ENCODE measurements at places on chromosomes 2 and 18.

DNA sequence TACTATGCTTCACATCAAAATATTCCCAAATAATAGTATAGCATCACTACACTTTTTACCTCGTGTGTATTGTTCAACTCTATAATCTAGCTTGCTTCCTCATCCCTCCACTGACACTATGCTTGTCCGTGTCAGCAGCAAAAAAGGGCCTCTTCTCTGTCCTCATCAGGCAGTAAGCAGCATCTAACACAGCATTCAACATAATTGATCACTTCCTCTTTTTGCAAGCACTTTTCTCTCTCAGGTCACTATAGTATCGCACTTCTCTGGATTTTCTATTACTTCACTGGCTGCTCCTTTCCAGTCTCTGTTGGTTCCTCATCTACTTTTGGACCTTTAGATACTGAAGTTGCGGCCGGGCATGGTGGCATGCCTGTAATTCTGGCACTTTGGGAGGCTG, 64.9 kb upstream of the ZSWIM2 start:
- DNase-seq = no peak

- DNase-seq = no peak
These were observed 50.5 kb downstream of the SEPTIN10 start for GRCh38 chr2:109563288-109563687.

GRCh38 chr2:121382744-121383143, 97.7 kb upstream of the TFCP2L1 start:
- no peak for DNase-seq

DNA sequence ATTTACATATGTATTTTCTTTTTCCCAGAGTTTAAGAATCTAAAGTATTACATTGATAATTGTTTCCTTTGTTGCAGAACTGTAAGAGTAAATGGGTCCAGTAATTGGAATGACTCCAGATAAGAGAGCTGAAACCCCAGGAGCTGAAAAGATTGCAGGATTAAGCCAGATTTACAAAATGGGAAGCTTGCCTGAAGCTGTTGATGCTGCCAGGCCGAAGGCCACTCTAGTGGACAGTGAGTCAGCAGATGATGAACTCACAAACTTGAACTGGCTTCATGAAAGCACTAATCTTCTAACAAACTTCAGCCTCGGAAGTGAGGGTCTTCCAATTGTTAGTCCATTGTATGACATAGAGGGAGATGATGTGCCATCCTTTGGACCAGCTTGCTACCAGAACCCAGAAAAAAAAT, 183.8 kb upstream of the STON1 start:
- peak; percentile 69 for DNase-seq

GRCh38 chr18:10215446-10215845, 239.0 kb upstream of the APCDD1 start:
- no peak for DNase-seq

DNA sequence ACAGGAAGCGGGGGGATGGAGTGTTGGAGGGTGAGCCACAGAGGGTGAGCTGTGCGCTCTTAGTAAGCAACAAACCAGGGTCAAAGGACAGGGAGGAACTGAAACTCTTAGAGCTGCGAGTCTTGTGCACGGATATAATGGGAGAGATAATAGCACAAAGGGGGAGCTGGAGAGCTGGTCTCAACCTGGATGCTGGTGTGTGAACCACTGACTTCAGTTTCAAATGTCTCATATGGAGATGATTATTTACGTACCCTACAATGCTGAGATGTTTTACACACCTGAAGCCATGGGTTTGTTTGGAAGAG, 35.9 kb downstream of the PTGR3 start:
- DNase-seq = no peak

DNA sequence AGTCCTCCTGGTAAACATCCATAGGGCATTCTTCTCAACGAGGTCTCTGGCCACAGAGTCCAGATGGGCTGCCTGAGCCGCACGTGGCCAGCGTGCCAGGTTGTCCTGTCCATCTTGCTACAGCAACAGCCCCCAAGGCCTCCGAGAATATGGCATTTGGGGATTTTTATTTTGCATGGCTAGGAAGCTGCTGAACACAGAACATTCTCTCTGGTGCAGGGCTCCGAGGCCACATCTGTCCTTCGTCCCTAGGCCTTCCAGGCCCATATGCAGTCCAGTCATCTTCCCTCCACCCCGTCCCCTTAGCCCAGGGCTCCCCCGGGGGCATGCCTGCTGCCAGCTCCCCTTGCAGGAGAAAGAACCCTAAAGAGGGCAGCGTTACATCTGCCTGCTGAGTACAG, 2.3 kb downstream of the HDAC4 start:
- DNase-seq = no peak

DNA sequence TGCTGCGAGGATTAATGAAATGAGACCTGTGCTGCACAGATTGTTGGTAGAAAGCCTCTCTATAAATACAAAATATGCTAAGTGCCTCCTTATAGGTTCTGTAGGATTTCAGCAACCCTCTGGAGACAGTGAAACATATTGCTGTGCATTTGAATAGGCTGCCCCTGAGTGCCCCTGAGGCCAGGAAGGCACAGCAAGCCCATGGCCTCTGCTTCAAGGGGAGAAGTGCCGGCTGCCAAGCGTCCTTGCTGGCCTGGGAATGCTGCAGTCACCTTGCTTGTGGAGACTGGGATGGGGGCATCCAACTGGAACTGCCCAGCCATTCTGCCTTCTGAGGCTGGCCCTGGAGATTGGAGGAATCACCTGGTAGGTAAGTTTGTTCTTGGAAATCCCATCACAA, 397.2 kb upstream of the SMIM21 start:
- no peak for DNase-seq

GRCh38 chr2:64989126-64989981, at the start of gene SLC1A4:
Gene SLC1A4, plus strand, starts transcription at chr2:64989399. Its CDS starts 245 bp downstream, at chr2:64989644.
- DNase-seq = no peak

DNA sequence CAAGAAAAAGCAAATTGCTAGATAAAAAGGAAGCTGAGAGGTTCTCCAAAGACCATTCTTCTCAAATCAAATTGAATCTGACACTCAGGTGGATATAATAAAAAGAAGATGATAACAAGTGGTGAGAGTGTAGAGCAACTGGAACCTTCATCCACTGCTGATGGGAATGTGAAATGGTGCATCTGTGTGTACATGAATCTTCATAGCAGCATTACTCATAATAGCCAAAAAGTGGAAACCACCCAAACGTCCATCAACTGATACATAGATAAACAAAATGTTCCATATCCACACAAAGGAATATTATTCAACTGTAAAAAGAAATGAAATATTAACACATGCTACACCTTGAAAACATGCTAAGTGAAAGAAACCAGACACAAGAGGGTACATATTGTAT, 357.2 kb upstream of the EPHA4 start:
- no peak for DNase-seq

DNA sequence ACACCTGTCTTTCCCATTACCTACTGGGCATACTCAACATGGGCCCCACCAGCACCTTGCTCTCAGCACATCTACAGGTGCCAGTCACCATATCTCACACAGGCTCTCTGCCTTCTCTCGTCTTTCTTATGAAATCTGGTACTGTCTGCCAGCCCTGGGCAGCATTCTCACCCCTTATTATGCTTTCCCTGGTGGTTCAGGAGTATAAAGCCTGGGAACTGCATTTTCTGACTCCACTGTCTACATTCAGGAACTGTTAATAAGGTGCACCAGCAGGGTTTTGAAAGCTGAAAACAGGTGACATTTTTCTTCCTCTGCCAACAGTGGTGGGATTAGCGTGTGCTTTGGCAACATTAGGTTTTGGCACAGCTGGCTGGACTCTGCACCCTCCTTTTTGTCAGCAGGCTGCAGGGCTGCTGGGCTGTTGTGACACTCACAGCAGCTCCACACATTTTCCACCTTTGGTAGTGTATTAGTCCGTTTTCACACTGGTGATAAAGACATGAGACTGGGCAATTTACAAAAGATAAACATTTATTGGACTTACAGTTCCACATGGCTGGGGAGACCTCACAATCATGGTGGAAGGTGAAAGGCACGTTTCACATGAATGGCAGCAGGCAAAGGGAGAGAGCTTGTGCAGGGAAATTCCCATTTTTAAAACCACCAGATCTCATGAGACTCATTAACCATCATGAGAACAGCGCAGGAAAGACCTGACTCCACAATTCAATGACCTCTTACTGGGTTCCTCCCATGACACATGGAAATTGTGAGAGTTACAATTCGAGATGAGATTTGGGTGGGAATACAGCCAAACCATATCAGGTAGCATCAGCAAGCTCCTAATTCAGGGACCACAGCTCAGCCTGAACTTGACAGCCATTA, 343.1 kb upstream of the LYPD1 start:
- DNase-seq = no peak

DNA sequence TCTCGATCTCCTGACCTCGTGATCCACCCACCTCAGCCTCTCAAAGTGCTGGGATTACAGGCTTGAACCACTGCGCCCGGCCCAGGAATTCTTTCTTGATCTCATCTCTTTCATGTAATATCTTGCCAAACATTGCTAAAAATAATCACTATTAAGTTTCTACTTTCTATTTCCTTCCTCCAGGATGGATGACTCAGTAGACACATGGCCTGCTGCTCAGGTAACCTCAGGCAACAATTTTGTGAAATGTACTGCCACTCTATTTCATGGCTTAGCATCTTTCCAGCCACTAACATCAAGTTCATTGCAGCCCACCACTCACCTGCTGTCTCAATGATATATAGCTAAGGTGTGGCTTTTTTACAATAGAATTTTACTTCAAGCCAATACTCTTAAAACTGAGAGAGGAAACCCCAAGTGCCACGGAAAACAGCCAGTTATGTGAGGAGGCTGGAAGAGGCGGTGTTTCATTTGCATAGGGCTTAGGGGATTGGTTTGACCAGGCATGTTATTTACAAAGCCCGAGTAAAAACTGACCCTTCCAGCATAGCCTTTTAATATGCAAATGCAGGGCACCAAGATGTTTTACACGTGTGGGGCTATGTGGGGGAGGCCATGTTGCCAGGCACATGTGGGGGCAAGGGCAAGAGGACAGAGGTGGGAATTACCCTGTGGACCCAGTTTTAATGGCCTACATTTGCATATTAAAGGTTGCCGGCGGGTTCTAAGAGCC, 11.3 kb upstream of the SUMO1 start:
- no peak for DNase-seq

- DNase-seq = no peak
These were observed 23.2 kb downstream of the HDAC4 start for GRCh38 chr2:239377591-239377990.

DNA sequence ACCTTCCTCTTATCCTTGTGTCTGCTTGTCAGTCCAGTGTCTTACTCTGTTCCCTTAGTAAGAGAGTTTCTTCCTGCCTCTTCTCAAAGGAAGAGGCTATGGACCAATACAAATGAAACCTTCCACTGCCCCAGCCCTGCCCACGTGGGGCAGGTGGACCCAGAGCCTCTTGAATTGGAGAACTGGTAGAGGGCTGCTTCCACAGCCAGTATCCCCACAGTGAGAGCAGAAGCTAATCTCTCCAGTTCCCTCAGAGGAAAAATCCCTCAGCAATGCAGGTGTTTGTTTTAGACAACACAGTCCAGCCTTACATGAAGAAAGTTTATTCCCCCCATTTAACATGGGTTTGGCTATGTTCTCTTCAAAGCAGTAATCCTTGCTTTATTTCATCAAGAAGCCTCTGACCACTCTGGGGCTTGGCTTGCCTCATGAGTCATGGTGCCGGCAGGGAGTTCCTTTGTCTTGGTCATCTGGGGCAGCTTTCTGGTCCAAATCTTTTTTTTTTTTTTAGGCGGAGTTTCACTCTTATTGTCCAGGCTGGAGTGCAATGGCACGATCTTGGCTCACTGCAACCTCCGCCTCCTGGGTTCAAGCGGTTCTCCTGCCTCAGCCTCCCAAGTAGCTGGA, 6.5 kb upstream of the CYBRD1 start:
- no peak for DNase-seq

DNA sequence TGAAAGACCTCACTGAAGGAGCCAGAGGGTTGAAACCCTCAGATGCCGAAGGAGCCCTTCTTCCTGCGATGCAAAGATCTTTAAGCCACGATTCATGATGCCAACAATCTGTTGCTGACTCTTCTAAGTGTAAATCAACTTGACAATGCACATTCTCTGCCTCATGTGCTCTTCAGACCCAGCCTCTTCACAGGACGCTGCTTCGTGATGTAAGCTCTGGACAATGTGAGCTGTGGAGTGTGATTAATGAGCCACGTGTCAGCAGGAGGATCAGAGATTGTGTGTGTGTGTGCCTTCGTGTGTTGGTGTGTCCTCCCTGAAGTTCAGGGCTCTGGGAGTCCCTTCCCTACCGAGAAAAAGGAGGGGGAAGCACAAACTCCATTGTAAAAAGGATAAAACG, 26.5 kb upstream of the TWIST2 start:
- DNase-seq = peak; percentile 62

- DNase-seq = no peak
These were observed 22.8 kb upstream of the RUFY4 start for GRCh38 chr2:218046238-218046637.

GRCh38 chr2:196759378-196759706, 40.1 kb downstream of the GTF3C3 start:
- no peak for DNase-seq

GRCh38 chr2:126643431-126643830, 12.5 kb upstream of the GYPC start:
- no peak for DNase-seq

Measured in GM04503 (cell line).